Neural progenitor cell (in vitro differentiated cells): ENCODE measurements at places on chromosomes 2 and 18. TPM values are rescaled to one million over a fixed set of nuclear protein-coding genes. Genes with fewer than 3 reads are reported as not detected.

DNA sequence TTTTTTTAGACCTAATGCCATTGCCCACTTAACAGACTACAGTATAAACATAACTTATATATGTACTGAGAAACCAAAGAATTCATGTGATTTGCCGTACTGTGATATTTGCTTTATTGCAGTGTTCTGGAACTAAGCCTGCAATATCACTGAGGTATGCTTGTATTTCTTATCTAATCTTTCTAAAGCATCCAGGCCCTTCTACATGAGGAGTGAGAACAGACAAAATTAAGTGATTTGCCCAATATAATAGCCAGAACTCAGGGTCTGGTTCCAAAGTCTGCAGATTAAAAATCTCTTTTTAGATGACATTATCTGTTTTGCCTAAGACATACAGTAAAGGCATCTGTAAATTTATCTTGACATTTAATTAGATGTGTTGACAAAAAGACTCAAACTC, 41.9 kb downstream of the BMPR2 start:
- DNase-seq: no peak

SSB gene
- total RNA-seq: 198 and 296 TPM in 2 replicates

DNA sequence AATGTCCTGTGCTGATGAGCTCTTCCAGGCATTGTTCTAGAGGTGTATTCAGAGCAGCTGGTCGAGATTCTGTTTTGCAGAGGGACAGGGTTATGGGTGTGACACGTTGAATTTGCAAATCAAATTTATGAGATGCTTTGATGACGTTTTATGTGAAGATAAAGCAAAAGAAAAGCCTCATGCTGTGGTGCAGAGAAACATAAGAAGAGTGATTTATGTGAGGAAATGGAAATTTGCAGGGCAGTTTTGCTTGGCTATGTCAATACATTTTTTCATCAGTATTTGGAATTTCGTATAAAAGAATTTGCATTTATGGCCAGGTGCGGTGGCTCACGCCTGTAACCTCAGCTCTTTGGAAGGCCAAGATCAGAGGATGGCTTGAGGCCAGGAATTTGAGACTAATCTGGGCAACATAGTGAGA, 36.4 kb downstream of the TSN start:
- no peak for DNase-seq

DNA sequence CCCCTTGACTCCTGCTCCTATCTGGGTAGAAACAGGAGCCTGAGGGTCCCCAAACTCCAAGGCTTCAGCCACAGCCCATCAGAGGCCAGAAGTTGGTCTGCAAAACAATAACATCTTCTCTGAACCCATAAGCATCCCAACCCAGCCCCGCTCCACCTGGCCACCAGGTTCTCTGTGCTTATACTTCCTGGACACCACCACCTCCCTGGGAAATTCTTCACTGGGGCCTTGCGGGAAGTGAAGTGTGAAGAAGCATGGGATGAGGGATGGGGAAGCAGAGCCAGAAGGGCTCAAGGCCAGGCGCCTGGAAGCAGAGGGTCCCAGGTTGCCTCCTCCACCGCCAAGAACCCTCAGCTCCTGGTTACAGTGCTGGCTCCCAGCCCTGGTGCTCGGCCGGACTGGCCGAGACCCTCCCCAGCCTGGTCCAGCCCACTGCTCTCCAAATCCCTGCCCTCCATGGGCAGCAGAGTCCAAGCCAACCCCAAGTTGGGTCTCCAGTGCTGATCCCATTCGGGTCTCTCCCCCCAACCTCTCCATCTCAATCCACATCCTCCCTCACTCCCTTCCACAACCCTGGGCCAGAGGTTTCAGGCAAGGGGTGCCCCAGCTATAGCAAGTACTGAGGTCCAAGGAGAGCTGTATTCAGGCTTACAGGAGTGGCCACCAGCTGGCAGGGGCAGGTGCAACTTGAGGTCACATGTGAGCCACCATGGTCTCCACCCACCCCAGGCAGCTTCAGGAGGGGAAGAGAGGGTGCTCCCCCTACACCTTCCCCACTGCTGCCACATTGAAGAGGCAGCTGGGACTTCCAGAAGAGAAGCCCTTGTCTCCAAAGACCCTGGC, 60.7 kb downstream of the TNS1 start:
- no peak for DNase-seq

DNA sequence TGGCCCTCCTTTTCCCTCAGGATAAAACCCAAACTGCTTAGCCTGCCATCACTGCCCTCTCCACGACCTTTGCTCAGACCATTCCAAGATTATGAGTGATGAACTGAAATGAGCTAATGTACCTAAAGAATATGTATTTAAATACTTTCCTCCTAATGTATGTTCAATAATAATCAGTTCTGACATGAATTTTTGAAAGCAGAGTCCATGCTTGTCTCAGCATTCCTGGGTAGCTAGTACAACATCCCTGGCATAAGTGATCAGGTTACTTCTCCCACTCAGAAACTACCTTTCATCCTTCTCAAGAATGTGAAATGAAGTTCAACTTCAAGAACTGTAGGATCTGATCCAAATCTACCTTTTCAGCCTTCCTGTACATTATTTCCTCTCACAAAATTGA, 103.6 kb downstream of the UNC80 start:
- no peak for DNase-seq

DNA sequence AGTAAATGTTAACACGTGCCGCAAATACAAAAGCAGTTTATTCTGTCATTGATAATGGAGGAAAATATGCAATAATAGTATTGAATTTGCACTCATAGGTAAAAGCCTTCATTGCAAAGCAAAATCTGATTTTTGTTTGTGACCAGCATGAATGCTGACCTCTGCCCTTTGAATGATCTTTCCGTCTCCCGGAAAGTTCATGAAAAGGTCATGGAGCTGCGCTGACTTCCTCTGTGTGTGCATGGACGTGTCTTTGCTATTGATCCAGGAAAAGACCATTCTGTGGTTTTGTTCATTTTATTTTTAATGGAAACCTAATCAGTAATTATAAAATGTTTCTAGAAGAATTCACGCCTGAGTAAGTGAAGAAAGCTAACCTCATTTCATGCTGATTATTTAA, 320.0 kb downstream of the MTX2 start:
- no peak for DNase-seq
